ENCODE measurements at places on chromosomes 3 and 15.

GRCh38 chr15:73004462-73004861 is 47.8 kb upstream of the NEO1 start:
- DNase-seq, result no peak

- DNase-seq, result no peak
Observed at GRCh38 chr3:53815067-53815466, 31.2 kb downstream of the CHDH start.

DNA sequence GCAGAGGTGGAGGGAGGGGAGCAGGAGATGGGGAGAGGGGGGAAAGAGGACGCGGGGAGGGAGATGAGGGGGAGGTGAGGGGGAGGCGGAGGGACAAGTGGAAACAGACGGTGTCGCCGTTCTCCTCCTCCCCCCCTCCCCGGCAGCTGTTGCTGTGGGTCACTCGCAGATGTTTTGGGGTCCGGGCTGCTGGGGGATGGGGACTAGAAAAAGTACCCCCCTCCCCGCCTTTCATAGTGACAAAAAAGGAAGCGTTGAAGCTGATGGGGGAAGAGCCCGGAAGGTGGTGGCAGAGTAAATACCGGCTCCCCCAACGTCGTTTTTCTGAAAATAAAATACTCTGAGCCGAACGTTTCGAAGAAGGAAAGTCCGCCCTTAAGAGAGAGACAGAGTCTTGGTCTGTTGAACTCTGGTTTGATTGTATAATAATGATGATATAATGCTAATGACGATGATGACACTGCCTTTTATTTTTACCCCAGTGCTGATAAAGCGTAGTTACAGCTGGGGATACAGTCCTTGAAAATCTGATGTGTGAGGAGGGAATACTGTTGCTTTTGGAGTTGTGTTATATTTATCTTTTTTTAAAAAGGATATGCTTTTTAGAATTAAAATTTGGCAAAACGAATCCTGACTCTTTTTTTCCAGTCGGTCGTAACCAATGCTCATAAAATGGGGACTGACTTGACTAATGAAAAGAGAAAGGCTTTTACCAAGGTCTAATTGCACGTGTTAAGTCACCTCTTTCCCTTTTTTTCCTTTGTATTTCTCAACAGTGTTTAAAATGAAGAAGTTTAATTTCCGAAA is 993 bp downstream of the STXBP5L start:
- DNase-seq, result no peak

DNA sequence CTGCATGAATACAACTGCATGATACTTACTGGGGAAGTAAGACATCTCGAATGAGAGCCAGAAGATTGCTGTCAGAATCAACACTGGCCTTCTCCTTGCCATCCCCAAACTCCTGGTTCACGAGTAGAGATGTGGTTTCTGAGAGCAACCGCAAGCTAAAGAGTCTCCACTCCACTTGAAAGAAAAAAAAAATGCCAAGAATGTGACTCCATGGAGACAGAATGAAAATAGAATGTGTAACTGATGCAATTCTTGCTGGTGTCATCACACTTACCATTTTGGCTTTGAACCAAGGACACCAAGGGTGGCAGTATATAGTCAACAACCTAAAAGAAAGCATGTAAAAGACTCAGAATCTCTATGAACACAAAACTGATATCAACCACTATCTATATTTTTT is 280.4 kb downstream of the ULK4 start:
- DNase-seq, result no peak

- no peak for DNase-seq
Observed at GRCh38 chr3:42729404-42730145, 27.0 kb upstream of the HHATL start.

DNA sequence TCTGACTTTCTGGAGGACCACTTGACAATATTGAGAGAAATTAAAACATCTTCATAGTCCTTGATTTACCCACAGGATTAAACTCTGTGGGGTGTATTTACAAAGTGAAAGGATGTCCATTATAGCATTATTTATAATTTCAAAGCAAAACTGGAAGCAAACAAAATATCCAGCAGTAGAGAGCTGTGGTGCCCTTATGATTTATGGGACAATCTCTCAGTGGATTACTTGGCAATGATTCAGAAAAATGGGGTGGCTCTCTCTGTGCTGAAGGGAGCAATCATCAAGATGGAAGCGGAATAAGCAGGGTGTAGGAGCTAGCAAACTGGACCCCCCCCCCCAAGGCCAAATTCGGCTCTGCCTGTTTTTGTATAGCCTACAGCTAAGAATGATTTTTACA is 9.0 kb downstream of the PPCDC start:
- DNase-seq, result no peak

DNA sequence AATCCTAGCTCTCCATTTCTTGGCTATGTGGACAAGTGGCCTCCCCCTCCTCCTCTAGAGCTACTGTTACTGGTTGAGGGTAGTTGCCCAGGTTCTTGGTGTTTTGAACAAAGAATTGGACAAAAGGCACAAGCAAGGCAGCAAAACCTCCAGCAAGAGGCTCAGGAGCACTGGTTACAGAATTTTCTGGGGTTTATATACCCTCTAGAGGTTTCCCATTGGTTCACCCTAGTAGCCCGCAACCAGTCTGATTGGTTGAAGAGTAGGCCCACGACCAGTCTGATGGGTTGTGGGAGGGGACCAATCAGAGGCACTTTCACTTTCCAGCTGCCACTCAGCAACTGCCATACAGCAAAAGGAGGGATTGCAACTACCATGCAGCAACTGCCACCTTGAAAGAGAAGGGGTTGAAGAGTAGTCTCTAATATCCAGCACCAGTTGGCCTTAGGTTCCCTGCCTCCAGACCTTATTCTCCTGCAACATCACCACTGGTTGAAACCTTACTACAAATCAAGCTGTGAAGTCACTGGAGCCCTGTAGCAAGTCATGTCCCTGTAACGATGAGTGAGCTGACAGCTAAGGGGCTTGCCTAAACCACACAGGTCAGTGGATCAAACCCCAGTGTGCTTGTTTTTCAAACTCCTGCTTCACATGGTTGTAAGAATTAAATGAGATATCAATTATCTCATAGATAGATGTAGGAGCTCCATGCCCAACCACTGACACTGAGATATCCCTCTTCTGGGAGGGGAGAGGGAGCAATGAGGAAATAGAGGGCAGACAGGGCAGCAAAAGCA is 2.9 kb upstream of the C15orf39 start:
- no peak for DNase-seq

GRCh38 chr3:25472153-25472552 is 44.1 kb downstream of the RARB start:
- DNase-seq, result no peak

DNA sequence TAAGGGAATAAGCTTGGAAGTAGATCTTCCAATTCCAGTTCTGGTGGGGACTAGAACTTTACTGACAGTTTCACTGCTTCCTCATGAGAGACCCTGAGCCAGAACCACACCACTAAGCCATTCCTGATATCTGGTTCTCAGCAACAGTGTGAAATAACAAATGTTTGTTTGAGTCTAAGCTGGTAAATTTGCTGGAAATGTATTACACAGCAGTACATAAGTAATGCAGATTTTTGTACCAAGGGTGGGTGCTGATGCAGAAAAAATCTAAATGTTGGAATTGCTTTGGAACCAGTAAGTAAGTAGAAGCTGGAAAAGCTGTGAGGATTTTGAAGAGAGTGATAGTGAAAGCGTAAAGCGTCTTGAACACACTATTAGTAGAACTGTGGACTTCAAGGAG is 14.4 kb upstream of the AKAP13 start:
- DNase-seq, result no peak

- no peak for DNase-seq
Observed at GRCh38 chr3:52518723-52519444, 14.8 kb downstream of the NT5DC2 start.

GRCh38 chr3:101377796-101378195 is 57.4 kb upstream of the IMPG2 start:
- no peak for DNase-seq

- DNase-seq, result no peak
Observed at GRCh38 chr3:33547101-33547500, 106.9 kb upstream of the UBP1 start.

DNA sequence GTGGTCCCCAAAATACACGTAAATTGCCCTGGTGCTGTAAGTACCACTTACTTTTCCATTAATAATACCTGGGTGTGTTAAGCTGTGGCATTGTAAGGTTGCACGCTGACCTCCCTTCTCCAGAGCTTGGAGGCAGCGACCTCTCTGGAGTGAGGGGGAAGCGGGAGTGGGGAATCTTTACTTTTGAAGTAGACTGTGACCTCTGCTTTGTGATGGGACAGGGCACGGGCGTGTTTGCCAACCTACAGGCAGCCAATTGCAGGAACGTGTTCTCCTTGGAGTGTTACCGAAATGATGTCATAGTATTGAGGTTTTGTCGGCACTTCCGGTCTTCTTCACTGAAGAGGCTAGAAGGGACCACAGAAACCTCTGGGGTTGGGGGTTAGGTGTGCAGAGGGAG is 227.3 kb upstream of the C2CD4B start:
- no peak for DNase-seq

DNA sequence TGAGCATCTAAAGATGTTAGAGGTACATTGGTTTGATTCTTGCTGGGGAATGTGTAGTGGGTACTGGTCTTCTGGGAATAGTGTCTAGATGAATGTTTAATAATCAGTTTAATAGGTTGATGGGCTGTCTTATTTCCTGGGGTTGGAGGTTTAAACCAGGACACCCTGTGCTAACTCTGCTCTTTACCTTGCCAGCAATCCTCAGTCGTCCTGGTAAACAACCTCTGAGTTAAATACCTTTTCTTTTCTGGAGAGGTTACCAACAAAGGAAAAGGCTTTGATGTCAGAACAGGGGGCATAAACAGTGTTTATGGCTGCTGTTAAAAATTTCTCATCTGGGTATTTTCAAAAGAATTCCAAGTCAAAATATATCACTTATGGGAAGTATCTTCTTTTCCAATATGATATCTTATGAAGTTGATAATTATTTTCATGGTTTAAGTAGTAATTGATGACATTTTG is 23.5 kb downstream of the MITF start:
- no peak for DNase-seq

- DNase-seq, result no peak
Observed at GRCh38 chr3:39907981-39908380, 98.6 kb downstream of the MYRIP start.

All from stimulated activated effector memory CD8-positive, alpha-beta T cell treated with anti-CD3 and anti-CD28 coated beads, Interleukin-12 subunit alpha, Interleukin-12 subunit beta, amount 100 ng/mL, for 72 hours (primary cell).